T-helper 2 cell (primary cell): ENCODE measurements at places on chromosomes 7 and 10.

DNA sequence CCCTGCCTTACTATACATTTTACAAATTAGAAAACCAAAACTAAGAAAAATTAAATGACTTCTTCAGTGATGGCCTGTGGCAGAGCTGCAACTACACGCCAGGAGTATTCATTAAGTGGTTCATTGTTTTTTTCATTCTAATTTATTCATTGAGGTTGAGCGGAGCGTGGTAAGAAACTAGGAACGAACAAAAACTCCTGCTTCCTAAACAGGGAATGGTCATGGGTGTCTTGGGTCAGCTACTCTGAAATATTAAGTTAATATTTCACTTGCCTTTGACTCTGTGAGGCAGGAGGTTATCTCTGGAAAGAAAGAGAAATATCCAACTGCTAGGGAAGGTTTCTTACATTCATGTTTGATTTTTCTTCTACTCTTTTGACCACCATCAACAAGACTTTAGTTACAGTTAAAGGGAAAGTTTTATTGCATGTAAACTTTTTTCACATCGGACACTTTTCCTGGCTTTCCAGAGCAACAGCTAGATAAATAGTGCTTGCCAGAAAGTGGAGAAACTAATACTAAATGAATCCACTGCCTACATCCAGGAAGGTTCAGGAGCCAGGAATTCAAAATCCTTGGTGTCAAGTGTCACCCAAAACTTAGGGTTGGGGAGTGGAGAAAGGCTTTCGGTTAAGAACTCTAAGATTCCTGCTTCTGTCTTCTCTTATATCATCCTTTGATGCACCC is 896 bp upstream of the GNG11 start:
- DNase-seq = no peak

- DNase-seq = no peak
Measured at GRCh38 chr10:125061557-125062226, 98.7 kb downstream of the CTBP2 start.

DNA sequence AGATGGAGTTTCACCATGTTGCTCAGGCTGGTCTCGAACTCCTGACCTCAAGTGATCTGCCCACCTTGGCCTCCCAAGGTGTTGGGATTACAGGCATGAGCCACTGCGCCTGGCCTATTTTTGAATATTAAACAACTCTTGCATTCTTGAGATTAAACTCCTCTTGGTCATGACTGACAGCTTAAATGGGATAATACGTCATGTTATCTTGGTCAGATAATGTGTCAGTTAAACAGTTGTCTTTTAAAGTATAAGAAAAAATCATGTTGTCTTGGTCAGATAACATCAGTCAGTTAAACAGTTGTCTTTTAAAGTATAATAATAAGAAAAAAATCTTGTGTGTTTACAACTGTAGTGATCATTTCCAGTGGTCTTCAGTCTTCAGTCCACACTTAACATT is 73.6 kb upstream of the SYPL1 start:
- no peak for DNase-seq

DNA sequence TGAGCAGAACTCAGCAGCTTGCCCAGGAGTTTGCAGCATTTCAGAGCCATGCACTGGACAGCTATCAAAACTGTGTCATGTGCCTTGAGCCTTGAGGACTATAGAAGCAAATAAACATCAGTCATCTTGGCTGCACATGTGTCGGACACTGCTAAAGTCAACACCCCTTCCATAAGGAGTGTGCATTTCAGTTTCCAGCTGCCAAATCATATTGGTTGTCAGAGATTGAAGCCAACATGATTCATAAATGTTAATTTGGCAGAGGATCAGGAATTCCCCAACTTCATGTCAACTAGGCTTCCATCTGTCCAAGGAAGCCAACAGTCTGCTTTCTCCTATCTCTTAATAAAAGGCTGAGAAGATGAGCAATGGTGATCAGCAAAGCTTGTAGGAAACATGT is 32.8 kb downstream of the SLC16A12 start:
- no peak for DNase-seq

- DNase-seq = no peak
Measured at GRCh38 chr7:140581411-140581810, 59.2 kb downstream of the DENND2A start.

DNA sequence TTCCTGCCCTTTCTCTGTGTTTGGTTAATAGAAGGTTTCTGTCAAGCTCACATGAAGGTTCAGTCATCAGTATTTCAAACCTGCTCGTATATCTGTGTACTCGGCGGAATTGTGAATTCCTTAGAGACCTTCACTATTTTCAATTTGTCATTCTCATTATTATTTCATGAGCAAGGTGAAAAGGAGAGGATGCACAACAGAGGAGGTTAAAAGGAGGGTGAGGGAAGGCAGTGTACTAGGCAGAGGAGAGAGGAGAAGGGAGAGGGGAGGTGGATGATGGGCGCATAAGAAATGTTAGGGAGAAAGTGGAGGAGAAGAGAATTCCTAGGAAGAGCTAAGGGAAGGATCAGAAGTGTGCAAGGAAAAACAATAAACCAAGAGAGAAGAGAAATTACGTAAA is 185.0 kb upstream of the COBL start:
- DNase-seq = no peak

- no peak for DNase-seq
Measured at GRCh38 chr7:71348821-71349681, 217.1 kb downstream of the GALNT17 start.

DNA sequence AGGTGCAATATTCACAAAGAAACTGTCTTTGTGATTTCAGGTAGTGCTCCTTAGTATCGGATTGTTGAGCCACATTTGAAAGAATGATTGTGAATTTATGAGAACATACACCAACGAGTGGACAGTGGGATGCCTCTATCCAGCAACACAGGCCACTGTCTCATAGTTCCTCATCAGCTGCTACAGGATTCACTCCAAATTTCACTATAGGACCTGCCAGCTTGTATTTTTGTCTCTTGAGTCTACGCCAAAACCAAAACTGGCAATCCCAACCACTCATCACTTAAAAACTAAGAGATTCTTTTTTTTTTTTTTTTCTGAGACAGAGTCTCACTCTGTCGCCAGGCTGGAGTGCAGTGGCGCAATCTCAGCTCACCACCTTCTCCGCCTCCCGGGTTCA is 964.5 kb downstream of the CNTNAP2 start:
- DNase-seq = no peak

DNA sequence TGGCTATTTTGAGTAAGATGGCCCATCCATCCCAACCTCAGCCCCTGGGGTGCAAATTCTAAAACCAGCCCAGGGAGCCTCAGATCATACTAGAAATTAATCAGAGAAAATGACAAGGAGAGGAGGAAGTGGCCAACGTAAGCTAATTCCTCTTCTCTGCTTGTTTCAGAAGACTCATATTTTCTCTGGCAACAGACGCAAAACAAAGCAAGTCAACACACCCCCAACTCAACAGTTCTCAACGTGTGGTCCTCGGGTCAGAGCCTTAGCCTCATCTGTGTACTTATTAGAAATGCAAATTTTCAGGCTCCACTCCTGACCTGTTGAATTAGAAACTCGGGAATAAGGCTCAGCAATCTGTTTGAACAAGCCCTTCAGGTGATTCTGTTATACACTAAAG is 413.9 kb upstream of the AUTS2 start:
- DNase-seq = no peak

GRCh38 chr10:69835875-69836730 is 34.4 kb downstream of the COL13A1 start:
- DNase-seq = no peak

- DNase-seq = no peak
Measured at GRCh38 chr10:54434782-54435181, 366.2 kb downstream of the PCDH15 start.

- DNase-seq = no peak
Measured at GRCh38 chr10:86876748-86877147, 80.7 kb downstream of the MMRN2 start.
